ENCODE measurements at places on chromosomes 7 and 10. TPM values are rescaled to one million over a fixed set of nuclear protein-coding genes. Genes with fewer than 3 reads are reported as not detected.

GRCh38 chr10:9858816-9859215 is 1158.9 kb upstream of the CELF2 start:
- DNase-seq, result no peak

- DNase-seq, result no peak
These were observed 19.4 kb downstream of the NOBOX start for GRCh38 chr7:144384071-144384470.

- no peak for DNase-seq
These were observed 450.6 kb downstream of the DNAJB9 start for GRCh38 chr7:109020251-109020650.

- peak; percentile 86 for DNase-seq
These were observed 56.7 kb downstream of the JCAD start for GRCh38 chr10:30002426-30003266.

DNA sequence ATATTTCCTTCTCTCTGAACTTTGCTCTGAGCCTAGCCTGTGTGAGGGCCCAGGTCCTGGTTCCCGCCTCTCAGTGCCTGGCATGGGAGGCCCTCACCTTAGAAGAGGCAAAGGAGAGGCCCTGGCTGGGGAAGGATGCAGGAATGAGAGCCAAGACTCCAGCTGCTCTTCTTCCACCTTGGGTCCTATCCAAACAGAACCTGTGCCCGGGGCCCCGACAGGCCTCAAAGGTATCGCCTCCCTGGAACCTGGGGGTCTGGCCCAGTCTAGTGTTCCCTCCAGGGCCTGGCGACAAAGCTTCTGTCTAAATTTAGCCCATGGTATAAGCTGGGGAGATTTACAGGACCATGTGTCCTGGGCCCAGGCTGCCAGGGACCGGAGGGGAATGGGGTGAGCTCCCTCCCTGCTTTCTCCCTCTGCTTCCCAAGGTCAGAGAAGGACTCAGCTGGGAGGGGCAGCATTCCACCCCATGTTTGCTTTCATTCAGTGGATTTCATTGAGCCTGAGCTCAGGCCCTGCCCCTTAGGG is 12.0 kb upstream of the CRHR2 start:
- peak; percentile 39 for DNase-seq

DNA sequence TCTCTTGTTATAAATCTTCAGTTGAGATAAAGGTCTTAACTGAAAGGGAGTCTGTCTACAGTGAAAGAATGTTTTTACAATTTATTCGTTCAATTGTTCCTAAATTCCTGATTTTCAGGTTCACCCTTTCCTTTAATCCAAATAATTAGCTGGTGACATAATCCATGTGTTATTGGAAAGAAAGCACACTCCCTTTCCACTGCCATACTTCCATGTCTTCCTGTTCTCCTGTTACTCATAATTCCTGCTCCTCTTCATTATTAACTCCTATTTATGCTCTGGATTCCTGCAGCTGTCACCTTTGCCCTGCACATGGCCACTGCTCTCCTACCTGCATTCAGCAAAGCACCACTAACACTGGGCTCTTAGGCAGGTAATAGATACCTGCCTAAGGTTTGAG is 40.0 kb upstream of the FAM3C start:
- DNase-seq, result no peak

- DNase-seq, result no peak
These were observed 58.0 kb upstream of the ZPBP start for GRCh38 chr7:50151001-50151400.

DNA sequence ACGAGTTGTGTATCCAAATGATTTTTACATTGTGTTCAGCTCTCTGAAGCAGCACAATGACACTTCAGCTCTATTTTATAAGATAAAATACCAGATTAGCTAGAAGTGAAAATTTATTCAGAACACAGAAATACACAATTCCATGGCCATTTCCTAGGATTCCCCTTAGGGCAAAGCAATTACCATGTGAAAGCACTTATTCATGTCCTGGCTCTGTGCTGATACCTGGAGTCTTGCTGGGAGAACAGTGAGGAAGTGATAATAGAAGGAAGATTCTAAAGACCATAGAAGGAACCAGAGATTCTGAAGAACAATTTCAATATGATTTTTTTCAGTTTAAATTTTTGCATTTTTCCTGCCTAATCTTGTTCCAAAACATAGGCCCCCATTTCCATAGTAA is 657.4 kb upstream of the ZWINT start:
- DNase-seq, result no peak

GRCh38 chr10:122350893-122351292 is 23.6 kb upstream of the PLEKHA1 start:
- no peak for DNase-seq

DNA sequence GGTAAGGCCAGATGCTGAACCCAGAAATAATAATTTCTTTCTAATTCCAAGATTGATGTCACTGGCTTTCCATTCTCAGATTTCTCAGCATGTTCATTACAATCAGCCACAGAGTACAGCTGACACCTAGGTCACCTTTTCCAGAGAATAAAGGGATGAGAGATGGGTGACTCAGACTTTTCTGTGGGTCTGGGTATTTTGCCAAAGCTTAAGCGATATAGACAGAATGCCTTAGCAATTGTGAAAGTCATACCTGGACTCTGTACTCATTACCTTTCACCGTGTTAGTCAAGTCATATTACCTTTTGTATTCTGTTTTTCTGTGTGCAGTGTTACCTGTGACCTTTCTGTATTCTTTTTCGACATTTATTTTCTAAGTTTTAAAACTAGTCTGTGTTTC is 10.6 kb upstream of the PRTFDC1 start:
- DNase-seq, result no peak

DNA sequence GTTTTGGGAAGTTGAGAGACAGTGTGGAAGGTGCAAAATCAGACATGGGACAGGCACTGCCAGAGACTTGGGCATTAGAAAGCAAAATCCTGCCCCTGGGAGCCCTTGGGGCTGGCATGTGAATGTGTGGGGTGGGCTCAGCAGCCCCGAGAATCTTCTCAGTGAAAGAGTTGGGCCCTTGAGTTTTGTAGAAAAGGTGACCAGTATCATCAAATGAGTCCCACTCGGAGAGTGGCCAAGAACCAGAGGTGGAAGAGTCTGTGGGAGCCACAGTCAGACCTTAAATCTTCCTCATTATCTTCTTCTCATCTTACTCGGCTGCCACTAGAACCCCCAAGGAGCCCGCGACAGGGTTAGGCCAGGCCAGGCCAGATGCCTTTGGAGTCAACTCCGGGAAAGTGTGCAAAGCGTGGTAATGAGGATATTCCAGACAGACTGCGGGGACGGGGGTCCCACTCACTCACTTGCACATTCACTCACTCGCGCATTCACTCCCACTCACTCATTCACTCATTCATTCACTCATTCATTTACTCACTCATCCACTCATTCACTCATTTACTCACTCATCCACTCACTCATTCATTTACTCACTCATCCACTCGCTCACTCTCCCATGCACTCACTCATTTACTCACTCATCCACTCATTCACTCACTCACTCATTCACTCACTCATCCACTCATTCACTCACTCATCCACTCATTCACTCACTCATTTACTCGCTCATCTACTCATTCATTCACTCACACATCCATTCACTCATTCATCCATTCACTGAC is 74.9 kb downstream of the CARD11 start:
- DNase-seq, result no peak

GRCh38 chr10:26717476-26717875 is 20.0 kb downstream of the PDSS1 start:
- no peak for DNase-seq

DNA sequence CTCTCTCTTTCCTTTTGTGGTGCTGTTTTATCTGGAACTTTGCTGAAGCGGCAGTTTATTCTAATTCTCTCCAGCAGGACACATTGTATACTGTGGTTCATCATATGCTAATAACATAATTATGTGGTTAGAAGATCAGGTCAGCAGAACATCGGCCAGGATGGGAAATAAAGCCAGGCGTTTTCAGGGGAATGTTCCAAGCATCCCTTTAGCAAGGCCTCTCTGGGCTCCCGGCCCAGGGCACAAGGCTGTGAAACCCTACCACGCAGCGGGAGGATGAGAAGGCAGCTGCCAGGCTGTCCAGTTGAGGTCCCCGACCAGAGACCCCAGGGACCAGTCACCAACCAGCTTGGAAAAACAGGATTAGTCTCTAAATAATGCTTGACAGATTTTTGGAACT is 112.2 kb upstream of the GALNT17 start:
- DNase-seq, result peak; percentile 33

DNA sequence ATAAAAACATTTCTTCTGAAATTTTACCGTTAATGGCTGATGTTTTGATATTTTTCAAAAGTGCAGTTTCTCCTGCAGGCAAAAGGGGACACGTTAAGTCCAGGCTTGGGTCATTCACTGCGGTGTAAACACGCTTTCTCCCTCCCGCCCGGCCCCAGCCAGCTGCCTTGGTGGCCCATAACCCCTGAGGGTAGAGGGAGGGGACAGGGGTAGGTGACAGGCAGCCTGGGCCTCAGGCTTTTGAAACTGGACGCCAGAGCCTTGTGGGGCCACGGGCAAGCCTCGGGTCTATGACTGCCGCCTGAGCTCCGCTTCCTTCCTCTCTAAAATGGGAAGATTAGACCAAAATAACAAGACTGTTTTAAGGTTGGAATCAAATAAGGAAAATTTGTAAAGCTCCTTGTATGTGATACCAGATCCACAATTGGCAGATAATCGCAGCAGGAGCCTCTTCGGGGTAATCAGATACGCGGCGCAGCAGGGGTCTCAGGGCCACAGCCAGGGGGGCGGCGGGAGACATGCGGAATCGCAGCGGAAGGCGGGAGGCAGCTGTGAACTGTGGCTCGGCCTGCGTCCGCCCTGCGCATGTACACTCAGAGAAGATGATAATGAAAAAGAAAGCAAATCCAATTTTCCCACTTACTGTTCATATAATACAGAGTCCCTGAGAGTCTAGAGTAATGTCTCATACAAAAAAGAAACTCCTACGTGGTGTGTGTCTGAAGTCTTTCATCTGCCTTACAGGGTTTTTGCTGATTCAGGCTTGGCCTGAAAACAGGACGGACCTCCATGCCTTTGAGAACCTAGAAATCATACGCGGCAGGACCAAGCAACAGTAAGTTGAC is 138.3 kb downstream of the EGFR start:
- DNase-seq, result no peak

GRCh38 chr7:156009569-156009968 is 197.3 kb upstream of the SHH start:
- DNase-seq, result no peak

GRCh38 chr7:114862406-114862805 is 59.5 kb upstream of the MDFIC start:
- DNase-seq, result no peak

DNA sequence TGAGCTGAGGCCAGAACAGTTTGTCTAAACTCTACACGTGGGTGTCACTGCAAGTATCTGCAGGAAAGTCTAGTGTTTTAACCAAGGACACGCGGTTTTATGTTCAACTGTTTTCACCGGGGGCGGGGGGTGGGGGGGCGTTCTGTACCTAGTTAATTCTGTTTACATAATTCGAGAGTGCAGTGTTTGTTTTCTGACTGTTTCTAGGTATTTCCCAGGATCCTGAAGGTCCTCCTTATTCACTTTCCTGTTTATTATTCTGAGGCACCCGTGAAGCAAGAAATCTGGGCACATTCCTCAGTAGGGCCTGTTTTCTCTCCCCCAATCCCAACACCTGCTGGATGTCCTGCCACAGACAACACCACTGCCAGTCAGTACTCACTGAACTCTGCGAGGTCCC is 7.6 kb downstream of the LOXL4 start:
- no peak for DNase-seq

DNA sequence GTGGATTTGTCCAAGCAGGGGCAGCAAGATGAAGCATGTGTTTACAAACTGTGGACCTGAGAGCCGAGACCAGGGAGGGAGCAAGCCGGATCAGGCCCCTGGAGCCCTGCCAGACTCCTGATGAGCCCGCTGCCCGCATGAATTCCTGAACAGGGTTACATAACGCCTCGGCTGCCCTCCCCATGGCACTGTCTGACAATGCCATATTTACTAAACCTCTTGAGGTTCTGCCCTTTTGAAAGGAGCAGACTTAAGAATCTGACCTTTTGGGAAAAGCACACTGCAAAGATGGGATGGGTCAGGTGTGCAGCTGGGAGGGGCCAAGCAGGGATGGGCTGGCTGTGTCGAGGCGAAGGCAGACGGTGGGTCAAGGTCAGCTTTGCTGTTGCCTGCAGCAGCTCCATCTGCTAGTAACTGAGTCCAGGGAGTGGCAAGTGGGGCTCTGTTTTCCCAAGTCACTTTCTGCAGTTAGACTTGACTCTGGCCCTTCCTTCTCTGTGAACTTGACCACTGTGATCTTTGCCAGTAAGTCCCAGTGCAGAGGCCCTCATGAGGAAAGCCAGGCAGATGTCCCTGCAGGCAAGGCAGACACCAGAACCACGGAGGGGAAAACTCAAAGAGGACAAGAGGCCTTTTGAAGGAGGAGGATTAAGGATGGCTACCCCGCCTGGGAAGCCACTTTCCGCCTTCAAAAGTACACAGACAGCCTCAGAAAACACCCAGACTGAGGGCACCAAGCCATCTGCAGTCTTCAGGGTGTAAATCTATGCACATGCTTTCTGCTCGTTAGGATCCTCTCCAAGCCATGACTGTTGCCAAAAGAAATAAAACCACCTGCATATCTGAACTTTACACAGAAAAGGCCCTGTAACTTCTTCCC is 175.8 kb downstream of the TNS3 start:
- peak; percentile 84 for DNase-seq

- no peak for DNase-seq
These were observed 147.1 kb downstream of the TRIL start for GRCh38 chr7:28811008-28811407.

DNA sequence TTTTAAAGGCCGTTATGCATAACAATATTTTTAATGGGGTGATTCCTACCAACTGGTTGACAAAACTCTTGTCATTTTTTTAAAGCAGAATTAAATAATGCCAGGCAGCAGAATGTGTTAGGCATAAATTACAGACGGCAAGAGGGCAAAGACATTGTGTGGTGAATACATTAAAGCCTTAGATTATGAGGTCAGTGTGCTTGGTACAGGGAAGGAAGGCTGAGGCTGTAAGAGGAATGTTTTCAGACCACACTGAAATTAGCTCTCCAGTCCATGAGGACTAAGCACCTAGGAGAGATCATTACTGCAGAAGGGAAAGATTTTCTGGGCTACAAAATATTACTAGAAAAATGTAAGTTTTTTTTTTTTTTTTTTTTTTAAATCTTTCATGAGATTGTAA is 312.8 kb upstream of the PRKCQ start:
- DNase-seq, result no peak

GRCh38 chr7:109984729-109985128 is 1106.2 kb upstream of the LRRN3 start:
- DNase-seq, result no peak

GRCh38 chr7:137820677-137821420 is 25.9 kb downstream of the DGKI start:
- peak; percentile 63 for DNase-seq

- no peak for DNase-seq
These were observed 375 bp downstream of the HKDC1 start for GRCh38 chr10:69220507-69220906.

GRCh38 chr10:822661-823367 is 108.7 kb downstream of the LARP4B start:
- DNase-seq, result no peak

- no peak for DNase-seq
These were observed 47.2 kb downstream of the XPNPEP1 start for GRCh38 chr10:109875828-109876821.

Gene PARP12
- polyA plus RNA-seq, result 4.6 TPM

Gene AMZ1
- not detected for polyA plus RNA-seq

Gene UNC5B
- 1.1 TPM for polyA plus RNA-seq

Gene MUC3A
- polyA plus RNA-seq, result 0.22 TPM

Gene FZD8
- 2.3 TPM for polyA plus RNA-seq

Gene CYP2W1
- polyA plus RNA-seq, result not detected

Gene KCNIP2
- polyA plus RNA-seq, result 5.9 TPM

Gene SUMF2
- polyA plus RNA-seq, result 27.3 TPM
